Epithelial cell of esophagus (primary cell): ENCODE measurements at places on chromosomes 2 and 18.

- no peak for DNase-seq
These were observed 2.2 kb downstream of the INPP4A start for GRCh38 chr2:98446850-98447249.

DNA sequence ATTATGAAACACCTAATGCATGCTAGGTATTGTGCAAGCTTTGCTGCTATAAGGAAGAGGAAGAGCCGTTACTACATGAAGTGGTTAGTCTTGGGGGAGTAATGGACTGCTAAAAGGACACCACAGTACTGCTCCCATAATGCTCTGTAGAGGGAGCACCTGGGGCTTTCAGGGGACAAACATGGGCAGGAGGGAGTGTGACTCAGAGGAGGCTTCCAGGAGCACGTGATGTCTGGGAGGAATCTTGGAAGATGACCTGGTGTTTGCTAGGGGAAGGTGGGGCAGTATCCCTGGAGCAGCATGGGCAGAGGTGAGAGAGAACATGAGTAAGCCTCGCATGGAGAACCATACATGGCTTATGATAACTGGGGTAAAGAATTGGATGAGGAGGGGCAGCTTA lies 18.8 kb downstream of the MAPK4 start:
- peak; percentile 79 for DNase-seq

DNA sequence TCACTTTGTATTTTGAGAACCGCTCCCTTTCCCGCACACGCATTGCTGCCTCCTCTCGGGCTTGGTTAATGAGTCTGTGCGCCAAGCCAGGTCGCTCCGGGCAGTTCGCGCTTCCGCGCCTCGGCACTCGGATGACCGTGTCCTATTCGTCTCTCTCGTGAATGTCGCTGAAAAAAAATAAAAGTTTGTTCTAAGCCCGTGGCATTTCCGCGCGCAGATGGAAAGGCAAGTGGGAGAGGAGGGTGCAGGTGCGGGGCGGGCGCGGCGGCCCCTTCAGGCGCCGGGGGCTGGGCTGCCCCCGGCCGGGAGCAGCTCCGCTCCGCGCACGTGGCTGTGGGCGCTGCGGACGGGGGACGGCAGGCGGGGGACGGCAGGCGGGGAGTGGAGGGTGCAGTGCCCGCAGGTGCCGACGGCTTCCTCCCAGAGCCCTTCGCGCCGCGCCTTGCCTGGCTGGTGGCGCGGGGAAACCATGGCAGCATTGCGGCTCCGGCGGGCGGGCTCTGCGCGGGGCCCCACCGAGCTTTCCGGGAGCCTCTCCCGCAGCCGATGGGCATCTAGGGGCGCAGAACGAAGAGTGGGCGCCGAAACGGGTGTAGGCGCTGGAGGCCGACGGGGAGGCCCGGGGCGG lies 159.6 kb upstream of the SIX2 start:
- DNase-seq = peak; percentile 36

DNA sequence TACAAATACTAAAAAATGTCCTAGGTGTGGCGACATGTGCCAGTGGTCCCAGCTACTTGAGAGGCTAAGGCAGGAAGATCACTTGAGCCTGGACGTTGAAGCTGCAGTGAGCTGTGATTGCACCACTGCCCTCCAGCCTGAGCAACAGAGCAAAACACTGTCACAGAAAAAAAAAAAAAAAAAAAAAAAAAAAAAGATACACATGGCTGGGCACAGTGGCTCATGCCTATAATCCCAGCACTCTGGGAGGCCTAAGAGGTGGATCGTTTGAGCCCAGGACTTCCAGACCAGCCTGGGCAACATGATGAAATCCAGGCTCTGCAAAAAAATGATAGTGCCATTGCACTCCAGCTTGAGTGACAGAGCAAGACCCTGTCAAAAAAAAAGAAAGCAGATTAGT lies 13.7 kb downstream of the KANSL1L start:
- no peak for DNase-seq

DNA sequence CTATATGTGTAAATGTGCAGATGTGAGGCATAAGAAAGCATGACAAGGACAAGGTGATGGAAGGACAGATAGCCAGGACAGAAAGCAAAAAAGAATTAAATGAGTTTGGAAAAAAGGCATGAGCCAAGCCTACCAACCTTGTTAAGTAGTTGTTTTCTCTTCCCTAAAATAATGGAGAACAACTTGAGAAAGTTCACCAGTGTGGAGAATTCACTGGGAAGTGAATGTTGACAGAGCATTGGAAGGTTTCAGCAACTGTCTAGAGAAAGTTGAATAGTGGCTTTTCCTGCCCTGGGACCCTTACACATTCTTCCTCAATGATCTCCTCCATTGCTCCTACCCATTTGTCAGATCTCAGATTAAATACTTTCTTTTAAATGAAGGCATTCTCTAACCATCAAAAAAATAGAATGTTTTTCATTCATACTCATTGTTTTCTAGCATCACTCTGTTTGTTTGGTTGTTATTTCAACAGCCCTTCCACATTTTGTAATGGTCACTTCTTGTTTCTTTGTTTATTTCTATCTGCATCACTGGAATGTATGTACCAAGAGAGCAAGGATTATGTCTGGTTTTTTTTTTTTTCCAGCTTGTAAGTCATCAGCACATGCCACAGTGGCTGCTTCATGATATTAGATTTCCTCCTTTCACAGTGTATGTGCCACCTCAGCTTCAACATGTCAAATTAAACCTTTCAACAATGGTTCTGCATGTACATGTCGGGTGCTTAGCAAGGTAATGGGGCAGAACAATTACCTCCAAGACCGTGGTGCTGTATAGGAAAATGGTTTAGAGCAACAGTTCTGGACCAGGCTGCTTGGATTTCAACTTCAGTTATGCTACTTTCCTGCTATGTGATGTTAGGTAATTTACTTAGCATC lies 586.0 kb upstream of the VRK2 start:
- DNase-seq = no peak

- DNase-seq = no peak
These were observed 92.3 kb upstream of the UPP2 start for GRCh38 chr2:158009399-158009798.

DNA sequence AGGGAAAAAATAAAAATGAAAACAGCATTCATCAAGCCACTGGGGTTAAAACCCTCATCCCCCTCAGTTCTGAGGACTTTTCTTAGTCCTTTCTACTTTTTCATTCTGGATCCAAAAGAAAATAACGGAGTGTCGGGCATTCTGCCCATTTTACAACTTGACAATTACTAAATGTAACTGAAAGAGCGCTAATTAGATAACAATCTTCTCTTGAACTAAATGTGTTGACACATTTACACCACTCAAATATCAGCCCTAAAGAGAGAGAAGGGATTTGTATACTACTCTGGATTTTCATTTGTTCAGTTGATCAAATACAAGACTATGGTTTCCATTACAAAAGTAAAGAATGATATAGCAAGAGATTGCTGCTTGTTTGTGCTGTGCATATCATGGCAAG lies 27.5 kb downstream of the ABCA12 start:
- DNase-seq = no peak

- DNase-seq = no peak
These were observed 7.3 kb downstream of the ALPP start for GRCh38 chr2:232385660-232386489.

DNA sequence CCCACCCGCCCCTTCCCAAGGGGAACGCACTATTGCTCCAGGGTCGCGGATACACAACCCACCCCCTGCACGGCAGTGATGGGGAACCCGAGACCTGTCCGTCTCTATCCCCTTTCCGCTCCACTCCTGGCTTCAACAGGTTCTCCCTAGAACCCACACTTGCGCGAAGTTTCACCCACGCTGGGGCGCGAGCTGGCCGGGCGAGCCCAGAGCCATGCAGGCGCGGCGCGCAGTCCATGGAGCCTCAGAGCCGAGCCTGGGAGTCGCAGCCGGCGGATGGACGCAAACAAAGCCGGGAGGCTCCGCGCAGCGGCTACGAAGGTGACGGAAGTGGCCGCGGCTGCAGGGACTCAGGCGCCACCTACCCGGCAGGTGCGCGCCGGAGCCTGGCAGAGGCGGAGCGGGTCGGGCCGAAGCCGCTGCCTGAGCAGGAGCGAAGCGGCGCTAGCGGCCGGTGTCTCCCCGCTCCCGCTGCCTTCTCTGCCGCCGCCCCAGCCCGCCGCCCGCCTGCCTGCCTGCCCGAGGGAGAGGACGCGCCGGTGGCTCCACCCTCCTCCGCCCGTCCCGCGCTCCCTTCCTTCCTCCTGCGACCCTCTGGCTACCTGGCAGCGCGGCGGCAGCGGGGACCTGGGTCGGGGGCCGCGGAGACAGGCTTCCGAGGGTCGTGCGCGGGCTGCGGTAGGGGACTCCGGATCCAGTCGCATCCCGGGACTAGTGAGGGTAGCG lies 14.0 kb downstream of the ALPG start:
- DNase-seq = peak; percentile 35

GRCh38 chr2:101782427-101782792 lies 84.9 kb downstream of the MAP4K4 start:
- DNase-seq = no peak

DNA sequence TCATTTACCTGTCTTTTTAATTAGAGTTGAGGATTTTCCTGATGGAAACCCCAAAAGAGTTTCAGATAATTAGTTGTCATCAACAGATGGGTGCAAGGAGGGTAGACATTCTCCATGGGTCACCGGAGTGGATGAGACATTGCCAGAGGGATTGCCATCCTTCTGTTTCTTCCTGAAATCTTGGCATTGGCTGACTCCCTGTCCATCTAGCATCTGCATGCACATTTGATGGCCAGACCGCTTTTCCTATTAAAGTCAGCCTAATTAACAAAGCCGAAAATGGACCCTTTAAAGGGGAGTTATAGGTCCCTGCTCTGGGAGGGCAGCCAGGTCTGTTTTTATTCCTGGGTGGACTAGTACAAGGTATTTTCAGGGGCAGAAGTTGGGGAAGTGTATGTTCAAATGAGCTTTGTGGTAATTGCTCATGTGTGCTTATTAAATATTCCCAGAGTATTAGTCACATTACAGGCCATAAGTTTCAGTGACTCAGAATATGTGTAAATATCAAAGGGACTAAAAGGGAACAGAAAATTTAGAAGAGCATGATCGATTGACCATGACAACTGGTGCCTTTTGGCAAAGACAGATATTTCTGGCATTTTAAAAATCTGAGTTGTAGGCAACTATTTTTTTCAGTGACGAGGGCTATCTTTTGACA lies 209.8 kb downstream of the PHLPP1 start:
- DNase-seq = peak; percentile 51

GRCh38 chr2:55051026-55051866 lies 995 bp upstream of the RTN4 start:
- DNase-seq = peak; percentile 99

- no peak for DNase-seq
These were observed 167.8 kb upstream of the SCN7A start for GRCh38 chr2:166661824-166662223.

DNA sequence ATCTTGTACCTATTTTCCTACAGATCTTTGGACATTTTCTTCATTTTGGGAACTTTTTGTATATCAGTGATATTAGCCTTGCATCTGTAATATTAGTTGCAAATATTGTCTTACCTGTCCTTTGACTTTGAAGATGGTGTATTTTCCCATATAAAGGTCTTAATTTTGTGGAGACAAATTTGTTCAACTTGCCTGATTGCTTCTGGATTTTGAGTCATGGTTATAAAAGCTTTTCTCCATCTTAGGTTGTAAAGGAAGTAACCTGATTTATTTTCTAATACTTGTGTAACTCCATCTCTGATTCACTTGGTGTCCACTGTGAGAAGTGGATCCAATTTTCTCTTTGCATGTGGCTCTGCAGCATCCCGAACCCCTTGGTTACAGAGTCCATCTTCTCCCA lies 97.7 kb upstream of the OTOS start:
- peak; percentile 22 for DNase-seq

DNA sequence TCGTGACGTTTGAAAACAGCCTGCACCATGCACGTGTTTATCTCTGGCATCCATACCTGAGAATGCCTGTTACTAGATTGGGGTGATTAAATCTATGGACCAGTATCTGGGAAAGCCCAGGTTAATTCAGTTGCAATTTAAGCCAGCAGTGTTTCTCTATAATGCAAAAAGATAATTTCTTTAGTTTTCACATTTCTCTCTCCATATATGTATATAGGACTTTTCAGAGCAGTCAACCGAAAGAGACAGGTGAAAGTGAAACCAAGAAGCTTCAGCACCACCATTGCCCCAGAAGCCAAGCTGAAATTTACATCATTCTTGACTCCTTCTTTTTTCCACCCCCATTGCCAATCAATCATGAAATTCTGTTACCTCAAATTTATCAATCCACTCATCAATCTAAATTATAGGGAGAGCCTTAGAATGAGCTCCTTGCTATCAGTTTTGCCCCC lies 2.7 kb upstream of the LRP2 start:
- no peak for DNase-seq

DNA sequence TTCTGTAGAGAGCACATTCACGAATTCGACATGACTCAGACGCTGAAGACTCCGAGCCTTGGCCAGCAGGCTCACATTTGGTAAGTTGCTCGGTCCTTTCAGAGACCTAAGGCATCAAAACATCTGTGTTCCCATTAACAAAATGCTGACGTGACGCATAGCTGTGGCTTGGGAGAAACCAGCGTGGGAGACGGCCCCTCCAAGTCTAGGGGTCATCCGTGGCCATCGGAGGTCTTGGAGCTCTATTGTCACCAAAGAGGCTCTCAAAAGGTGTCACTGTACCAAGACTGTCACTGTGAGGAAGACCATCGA lies 14.9 kb downstream of the FBLN7 start:
- DNase-seq = no peak

DNA sequence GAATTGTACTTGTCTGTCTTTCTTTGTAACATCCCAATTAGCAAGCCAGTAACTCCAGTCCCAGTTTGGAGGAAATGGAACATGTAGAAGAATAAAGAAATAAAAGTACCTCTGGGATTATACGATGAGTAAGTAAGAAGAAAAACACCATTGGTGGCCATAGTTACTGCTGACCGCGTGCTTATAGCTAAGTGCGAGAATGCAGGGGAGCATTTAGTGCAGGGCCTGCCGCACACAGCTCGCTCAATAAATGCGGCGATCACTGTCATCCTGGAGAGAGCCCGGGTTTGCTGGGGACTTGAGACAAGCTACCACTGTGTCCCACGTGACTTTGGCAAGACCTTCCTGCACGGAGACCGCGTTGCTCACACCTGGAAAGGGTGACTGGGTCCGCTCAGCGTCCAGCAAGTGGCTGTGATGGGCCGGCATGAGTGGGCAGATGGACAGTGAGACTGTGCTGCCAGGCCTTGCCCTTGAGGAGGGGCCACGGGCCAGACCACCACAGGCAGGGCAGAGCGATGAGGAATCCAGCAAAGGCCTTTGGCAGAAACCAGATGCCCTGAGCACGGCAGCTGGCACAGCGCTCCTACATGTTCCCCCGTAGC lies 54.8 kb downstream of the ADI1 start:
- no peak for DNase-seq

DNA sequence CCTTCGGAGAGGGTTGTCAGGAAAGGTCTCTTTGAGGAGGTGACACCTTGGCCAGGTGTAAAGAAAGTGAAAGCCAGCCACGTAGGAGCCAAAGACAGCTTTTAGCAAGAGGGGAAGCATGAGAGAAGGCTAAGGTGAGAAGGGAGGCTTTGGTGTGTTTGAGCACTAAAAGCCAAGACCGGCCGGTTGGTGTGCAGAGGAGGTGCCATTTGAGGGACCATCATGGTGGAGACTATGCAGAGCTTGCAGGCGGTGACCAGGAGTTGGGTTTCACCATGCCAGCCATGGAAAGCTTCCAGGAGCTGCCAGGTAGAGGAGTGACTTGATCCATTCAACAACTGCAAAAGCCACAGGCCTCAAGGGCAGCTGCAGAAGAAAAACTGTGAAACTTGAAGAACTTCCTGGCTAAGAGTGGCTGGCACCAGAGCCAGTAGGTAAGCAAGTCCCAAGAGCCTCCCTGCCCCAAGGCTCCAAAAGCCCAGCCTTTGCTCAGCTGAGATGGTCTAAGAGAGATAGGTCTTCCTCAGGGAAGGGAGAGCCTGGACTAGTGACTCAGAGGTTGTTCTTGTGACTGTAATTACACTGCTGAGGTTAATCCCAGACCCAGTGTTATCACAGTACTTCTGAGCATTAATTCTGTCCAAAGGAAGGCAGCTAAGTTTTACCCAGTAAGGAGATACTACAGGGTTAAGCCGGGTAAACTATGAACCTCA lies 319.0 kb downstream of the BCL11A start:
- DNase-seq = peak; percentile 35
